ENCODE measurements at places on chromosomes 3 and 15.

DNA sequence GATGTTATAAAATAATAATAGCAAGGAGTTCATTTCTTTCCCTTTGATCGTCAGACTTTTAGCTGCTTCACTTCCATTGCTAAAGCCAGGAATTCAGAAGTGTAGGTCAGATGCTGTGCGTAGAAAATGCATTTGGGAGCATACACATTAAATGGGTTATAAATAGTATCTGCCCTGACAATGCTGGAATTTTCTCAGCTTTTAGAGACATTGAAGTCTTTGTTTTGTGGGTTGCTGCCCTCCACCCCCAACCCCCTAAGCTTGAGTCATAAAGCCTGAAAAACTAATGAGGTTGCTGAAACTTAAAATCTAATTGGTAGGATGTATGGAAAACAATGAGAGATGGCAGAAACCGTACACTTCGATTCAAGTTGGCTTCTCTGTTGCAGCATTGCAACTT lies 81.9 kb downstream of the MITF start:
- DNase-seq: no peak

DNA sequence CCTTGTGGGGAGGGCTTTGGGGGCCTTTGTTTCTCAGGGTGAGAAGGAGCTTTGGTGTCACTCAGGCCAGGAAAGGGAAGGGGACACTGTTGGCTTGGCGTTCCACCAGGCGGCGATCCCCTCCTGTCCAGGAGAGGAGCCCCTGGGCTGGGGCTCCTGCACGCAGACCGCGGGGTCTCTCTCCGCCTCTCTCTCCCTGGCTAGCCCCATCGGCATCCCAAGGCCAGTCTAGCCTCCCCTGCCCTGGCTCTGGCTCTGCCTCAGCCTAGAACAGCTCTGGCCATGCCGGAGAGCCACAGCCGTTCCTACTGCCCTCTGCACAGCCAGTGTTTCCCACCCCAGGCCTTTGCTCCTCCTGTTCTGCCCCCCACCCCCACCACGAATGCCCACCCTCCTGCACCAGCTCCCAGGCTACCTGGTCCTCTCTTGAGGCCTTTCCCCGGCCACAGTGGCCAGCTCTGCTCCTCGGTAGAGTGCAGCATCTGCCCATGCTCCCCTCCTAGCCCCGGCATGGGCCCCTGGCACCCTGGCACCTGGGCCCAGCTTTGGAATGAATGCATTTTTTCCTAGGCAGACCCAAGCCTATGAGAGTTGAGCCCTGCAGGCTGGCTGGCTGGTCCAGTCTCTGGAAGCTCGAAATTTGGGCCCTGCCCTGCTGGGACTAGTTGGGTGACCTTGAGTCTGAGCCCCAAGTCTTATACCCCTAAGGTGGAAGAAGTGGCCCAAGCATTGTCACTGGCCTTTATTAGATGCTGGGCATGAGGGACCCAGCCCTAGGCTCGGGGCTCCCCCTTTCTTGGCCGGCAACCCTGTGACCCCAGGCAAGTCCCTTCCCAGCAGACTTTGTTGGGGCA lies 2.4 kb downstream of the PLXNA1 start:
- DNase-seq: no peak

DNA sequence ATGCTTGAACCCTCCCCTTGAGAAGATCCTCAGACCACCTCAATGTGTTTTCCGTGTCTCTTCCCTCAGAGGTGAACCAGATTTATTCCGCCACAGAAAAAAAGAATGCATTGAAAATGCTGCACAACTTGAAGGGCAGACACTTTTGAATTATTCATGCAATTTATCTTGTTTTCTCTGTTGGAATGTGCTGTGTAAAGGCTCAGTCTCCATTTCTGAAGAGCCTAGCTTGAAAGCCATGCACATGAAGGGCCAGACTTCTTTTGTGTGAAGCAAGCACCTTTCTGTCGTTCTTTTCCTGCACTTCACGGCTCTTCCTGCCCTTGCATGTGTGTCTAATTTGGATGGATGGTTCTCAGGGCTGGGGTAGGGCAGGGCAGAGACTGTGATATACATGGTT lies 79.0 kb upstream of the ATP13A5 start:
- no peak for DNase-seq

DNA sequence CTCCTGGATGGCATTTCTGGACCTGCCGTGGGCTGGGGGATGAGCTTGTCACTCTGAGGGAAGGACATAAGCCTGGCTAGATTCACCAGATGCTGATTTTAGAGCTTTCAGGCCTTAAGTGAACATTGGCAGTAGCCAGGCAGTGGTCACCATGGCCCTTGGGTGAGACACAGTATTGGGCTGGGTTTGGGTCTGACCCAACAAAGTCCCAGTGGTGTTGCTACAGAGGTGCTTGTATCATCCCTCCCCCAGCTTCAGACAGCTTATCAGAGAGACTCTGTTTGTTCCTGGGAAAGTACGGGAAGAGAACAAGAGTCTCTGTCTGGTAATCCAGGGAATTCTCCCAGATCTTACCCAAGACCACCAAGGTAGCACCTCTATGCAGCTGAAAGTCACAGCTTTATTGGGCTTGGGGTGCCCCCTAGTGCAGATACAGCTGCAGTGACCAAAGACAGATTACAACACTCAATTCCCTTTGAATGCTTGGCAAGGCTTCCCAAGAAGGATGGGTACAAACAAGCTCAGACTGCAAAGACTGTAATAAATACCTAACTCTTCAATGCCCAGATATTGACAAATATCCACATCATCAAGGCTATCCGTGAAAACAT lies 9.8 kb upstream of the RUVBL1 start:
- peak; percentile 23 for DNase-seq

DNA sequence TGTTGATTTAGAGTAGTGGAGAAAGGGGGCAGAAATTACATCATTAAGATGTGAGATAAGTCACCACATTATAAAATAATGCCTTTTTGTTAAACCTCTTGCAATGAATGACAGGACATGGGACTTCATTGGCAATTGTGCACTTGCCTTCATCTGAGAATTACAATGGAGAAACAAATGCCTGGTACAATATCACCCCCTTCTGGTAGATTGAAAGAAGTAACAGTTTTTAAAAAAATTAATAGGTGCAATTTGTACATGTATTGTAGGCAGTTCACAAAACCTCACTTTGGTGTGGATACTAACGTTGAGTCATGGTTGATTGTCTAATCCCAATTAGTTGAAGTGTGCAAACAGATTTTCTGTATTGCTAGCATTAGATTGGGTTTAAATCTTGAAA lies 4.6 kb upstream of the P2RY14 start:
- DNase-seq: peak; percentile 26

Data from SHP77 treated with DMSO at 0.1 percent for 48 hours (cell line).